ENCODE measurements at places on chromosomes 12 and 14.

- DNase-seq, result no peak
These were observed 57.4 kb upstream of the LRFN5 start for GRCh38 chr14:41549282-41549681.

- DNase-seq, result no peak
These were observed 646 bp upstream of the DNAJC22 start for GRCh38 chr12:49345825-49346658.

- no peak for DNase-seq
These were observed 27.9 kb downstream of the RHOF start for GRCh38 chr12:121765573-121765972.

GRCh38 chr12:96143827-96144565 is 50.2 kb upstream of the ELK3 start:
- DNase-seq, result no peak

- no peak for DNase-seq
These were observed 123.6 kb downstream of the METTL25 start for GRCh38 chr12:82481954-82482353.

DNA sequence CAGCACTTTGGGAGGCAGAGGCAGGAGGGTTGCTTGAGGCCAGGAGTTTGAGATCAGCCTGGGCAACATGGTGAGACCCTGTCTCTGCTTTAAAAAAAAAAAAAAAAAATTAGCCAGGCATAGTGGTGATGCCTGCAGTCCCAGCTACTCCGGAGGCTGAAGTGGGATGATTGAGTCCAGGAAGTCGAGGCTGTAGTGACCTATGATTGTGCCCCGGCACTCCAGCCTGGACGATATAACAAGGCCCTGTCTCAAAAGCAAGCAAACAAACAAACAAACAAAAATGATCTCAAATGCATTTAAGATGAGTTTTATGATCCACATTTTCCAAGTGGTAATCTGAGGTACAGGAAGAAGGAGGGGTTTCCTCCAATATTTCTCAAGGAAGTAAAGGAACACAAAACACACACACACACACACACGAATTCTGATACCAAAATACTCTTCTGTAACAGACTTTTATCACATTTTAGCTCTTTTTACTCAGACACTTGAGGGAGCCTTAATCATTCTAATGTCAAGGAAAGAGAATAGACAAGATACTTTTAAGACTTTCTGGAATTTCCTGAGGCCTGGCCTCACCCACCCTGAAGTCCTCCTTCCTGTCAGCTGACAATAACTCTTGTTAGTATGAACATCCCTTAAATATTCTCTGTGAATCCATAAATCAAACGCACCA is 44.4 kb upstream of the CERS5 start:
- DNase-seq, result no peak

DNA sequence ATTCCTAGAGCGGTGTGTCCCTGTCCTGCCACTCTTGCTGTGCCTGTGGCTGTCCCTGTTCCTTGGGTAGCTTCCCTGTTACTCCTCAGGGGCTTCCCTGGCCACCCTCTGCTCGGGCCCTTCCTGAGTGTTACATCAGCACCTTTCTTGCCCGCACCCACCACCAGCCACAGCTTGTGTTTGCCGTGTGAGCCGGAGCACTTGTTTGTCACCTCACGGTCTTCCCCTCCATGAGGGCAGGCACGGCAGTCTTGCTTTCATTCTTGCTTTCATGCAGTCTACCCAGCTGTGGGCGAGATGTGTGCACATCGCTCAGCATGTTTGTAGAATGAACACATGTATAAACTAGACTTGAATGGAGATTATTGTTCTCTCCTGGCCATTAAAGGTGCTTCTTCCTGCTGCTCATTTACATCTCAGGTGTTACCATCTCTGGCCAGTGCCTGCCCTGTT is 42.0 kb downstream of the TRAF3 start:
- no peak for DNase-seq

DNA sequence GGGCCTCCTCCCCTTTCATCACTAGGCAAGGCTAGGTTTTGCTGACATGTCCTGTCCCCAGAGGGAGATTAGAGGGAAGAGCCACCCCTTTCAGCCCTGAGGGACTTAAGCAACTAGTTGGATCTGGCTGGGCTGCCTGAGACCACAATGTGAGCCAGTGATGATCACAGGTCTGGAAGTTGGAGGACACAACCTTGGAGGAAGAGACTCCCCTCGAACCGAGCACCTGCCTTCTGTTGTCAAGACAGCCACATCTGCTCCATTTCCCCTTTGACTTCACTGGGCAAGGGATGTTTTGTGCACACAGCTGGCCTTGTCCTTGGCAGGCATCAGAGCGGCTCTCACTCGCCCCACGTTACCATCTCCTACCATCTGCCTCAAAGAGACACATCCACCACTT is 31.4 kb downstream of the MVK start:
- DNase-seq, result no peak

DNA sequence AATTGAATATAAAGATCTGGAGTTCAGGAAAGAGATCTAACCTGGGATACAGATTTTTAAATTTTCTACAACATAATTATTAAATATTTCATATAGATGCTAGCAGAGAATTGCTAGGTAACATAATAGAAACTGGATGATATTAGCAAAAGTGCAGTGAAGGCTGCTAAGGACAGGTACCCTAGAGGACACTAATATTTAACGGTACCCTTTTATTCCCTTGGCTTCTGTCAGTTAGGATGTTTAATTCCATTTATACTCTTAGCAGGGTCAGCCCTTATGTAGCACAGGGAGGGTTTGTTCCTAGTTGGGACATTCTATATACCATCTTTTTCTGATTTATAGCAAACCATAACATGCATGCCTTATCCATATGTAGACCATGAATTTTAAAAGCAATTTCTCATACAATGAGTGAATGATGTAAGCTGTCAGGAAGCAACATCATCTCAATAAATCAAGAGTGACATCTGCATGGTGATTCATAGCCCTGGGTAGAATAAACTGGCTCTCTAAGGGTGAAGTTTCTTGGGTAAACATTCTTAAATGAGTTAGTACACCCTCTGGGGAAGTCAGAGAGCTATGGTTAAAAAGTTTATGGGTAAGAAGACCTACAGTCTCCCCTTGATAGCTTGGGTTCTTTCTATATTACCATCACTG is 404.4 kb upstream of the MGAT4C start:
- no peak for DNase-seq

DNA sequence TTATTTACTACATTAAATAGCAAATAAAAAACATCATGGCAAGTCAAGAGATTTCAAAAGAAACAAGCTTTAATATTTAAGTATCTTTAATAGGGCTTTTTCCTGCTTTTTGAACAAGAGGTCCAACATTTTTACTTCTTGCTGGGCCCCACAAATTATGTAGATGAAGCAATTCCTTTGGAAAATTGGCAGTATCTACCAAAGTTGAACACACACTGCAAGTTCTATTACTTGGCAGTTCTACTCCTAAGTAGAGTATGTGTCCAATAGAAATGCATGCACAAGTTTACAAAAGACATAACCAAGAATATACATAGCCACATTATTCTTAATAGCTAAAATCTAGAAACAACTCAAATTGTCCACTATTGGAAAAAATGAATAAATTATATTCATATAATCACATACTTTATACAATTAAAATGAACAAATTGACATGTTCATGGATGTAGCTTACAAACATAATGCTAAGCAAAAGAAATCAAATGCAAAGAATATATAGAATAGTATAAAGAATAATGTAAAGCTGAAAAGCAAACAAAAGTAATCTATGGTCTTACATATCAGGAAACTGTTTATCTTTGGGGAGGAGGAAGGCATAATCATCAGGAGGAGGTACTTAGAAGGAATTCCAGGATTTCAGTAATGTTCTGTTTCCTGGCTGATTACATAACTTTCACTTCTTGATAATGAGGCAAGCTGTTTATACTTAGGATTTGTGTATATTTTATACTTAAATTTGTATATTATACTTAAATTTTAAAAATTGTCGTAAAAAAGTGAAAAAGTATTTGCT is 6.5 kb upstream of the TMBIM4 start:
- DNase-seq, result no peak

DNA sequence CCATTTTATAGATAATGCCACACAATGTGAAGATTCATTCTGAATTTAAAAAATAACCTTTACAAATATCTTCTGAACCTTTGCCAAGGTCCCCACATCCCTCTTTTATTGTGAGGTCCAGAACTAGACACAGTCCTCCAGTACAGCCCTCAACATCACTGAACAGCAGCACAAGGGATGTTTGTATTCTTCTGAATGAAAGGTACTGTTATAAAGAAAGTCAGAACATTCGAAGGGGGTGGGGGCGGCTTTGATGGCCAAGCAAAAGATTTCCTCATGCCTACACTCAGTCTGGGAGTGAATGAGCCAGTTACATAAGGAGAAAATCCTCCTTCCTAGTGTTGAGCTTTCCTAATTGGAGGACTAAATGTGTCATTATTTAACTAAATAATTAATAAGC is 77.3 kb downstream of the PPM1A start:
- no peak for DNase-seq

- no peak for DNase-seq
These were observed 4.4 kb upstream of the ASIC1 start for GRCh38 chr12:50052964-50053363.

- DNase-seq, result no peak
These were observed 91.4 kb downstream of the DNAH10 start for GRCh38 chr12:123853396-123854070.

GRCh38 chr12:131140069-131140435 is 186.3 kb downstream of the ADGRD1 start:
- no peak for DNase-seq

DNA sequence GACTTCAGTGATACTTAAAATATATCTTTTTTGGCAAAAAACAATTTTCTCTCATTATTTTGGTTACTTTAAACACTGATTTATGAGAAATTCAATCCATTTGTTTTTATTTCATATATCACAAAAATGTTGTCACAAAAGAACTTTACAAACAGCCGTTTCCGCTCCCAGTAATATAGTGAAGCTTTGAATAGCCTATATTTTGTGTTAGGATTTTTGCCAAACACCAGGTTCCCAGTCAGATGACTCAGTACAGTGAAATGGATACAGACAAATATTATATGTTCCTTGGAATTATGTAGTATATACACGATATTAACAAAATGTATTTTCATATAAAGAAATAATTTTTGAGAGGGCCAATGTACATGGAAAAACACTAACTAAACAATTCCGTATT is 411.1 kb downstream of the CCER1 start:
- no peak for DNase-seq

DNA sequence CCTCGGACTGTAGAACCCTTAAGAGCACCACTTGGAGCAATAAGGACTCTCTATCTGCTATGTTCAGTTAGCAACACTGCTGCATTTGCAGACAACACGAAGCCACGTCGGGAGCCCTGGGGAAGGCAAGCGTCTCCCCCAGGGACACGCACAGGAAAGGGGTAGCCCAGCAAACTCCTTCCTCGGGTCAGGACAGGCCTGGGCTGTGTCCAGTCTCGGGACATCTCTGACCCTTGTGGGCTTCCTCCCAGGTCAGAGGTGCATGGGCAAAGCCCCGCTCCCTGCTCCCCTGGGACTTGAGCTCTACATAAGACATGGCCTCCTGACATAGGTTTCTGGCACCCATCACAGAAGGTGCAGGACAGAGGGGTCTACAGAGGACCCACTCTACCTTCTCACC is 119.5 kb downstream of the PIWIL1 start:
- no peak for DNase-seq

- DNase-seq, result peak; percentile 38
These were observed 1.3 kb downstream of the CHST11 start for GRCh38 chr12:104457746-104458693.

- DNase-seq, result no peak
These were observed 7.4 kb downstream of the TMEM120B start for GRCh38 chr12:121719926-121720414.

DNA sequence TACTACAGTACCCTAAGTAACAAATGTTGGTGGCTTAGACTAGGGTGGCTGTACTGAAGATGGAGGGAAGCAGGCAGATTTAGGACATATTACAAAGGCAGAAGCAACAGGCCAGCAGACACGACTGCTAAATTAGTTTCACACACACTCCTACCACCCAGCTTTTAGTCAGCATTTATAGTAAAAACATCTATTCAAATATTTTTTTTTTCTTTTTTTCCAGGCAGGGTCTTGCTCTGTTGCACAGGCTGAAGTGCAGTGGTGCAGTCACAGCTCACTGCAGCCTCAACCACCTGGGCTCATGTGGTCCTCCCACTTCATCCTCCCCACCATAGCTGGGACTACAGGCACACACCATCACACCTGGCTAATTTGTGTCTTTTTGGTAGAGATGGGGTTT is 72.9 kb downstream of the CDK17 start:
- no peak for DNase-seq
